Aortic smooth muscle cell (primary cell): ENCODE measurements at places on chromosomes 2 and 18. TPM values are rescaled to one million over a fixed set of nuclear protein-coding genes. Genes with fewer than 3 reads are reported as not detected.

The ALPG gene
- total RNA-seq: not detected in 2 replicates

The VIL1 gene
- not detected in 2 replicates for total RNA-seq

The IHH gene
- under 0.01 TPM in 1 of 2 replicates, not detected in the other for total RNA-seq

The INO80D gene
- total RNA-seq: 5.3 and 7.3 TPM in 2 replicates

The CHST9 gene
- total RNA-seq: not detected in 2 replicates

The CNGA3 gene
- 0.13 TPM in 1 of 2 replicates, not detected in the other for total RNA-seq

The SLC4A3 gene
- total RNA-seq: 0.40 and 0.50 TPM in 2 replicates
